Activated CD4-positive, alpha-beta T cell treated with anti-CD3 and anti-CD28 coated beads, Interleukin-2, amount 10 ng/mL, durations not matched to agents 7 days and 5 days (primary cell): ENCODE measurements at places on chromosomes 11 and 22.

DNA sequence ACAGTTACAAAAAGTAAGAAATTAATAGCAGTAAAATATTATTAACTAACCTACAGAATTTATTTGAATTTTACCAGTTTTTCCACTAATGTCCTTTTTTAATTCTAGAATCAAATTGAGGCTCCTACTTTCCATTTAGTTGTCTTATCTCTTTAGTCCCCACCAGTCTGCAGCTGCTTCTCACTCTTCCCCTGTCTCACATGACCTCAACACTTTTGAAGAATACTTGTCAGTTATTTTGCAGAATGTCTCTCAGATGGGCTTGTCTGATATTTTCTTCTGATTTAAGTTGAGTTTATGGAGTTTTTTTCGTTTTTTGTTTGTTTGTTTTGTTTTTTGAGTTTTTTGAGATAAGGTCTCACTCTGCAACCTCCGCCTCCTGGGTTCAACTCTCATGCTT lies 74.3 kb upstream of the ADORA2A start:
- no peaks in the 10 kb centered on the region for H3K27me3 ChIP-seq
- no peak overlapping the region for H3K4me3 ChIP-seq
- no peak overlapping the region for H3K27ac ChIP-seq

GRCh38 chr11:1728301-1728700 lies 22.1 kb downstream of the IFITM10 start:
- no peaks in the 10 kb centered on the region for H3K36me3 ChIP-seq
- H3K4me3 ChIP-seq: no peak overlapping the region
- peaks cover 39% of the 10 kb centered on the region for H3K27me3 ChIP-seq
- DNase-seq: no peak
- H3K27ac ChIP-seq: no peak overlapping the region

- H3K36me3 ChIP-seq: peaks cover 13% of the 10 kb centered on the region
- no peaks in the 10 kb centered on the region for H3K27me3 ChIP-seq
- H3K27ac ChIP-seq: no peak overlapping the region
- no peak for DNase-seq
- H3K4me1 ChIP-seq: peaks cover 30% of the 10 kb centered on the region
These were observed 543 bp upstream of the AP2A2 start for GRCh38 chr11:925158-925495.

DNA sequence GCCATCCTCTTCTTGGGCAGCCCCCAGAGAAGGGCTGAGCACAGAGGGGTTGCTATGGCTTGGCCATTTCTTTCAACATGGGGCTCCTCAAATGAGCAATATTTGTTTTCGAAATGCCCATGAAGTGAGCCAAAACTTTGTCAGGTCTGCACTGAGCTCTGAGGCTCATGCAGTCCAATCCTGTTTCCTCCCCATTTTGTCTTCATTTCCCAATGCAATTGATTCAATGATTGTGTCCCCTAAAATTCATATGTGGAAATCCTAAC lies 60.6 kb upstream of the CD44 start:
- H3K4me3 ChIP-seq: peak overlapping the region; percentile 68
- H3K27me3 ChIP-seq: no peaks in the 10 kb centered on the region
- H3K36me3 ChIP-seq: peaks cover 36% of the 10 kb centered on the region
- peak overlapping the region; percentile 96 for H3K27ac ChIP-seq
- peaks cover 81% of the 10 kb centered on the region for H3K4me1 ChIP-seq

DNA sequence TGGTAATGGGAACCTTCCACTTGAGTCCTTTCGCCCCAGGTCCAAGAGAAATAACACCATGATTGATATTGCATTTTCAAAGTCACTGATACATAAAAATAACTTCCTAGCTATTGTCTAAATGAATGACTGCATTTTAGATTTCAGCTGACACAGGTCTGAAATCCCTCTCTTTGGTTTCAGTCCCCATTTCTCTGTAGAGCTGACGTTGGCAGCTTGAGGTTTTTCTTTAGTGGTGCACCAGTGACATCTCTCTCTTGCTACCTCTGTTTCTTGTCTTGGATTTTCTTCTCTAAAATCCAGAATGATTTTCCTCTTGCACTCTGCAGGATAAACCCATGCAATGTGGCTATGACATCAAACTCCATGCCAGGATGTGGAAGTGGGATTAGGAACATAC lies 31.7 kb upstream of the SORL1 start:
- peak; percentile 31 for DNase-seq
- H3K4me1 ChIP-seq: peaks cover 87% of the 10 kb centered on the region
- peaks cover 30% of the 10 kb centered on the region for H3K36me3 ChIP-seq

- H3K36me3 ChIP-seq: no peaks in the 10 kb centered on the region
- no peak overlapping the region for H3K27ac ChIP-seq
- no peak for DNase-seq
These were observed 716.4 kb downstream of the KCNA4 start for GRCh38 chr11:29300420-29300819.

- peaks cover 12% of the 10 kb centered on the region for H3K4me1 ChIP-seq
- peak overlapping the region; percentile 36 for H3K27ac ChIP-seq
- H3K27me3 ChIP-seq: no peaks in the 10 kb centered on the region
- DNase-seq: no peak
- H3K4me3 ChIP-seq: no peak overlapping the region
- H3K36me3 ChIP-seq: peaks cover 9% of the 10 kb centered on the region
These were observed 4.6 kb downstream of the CDPF1 start for GRCh38 chr22:46245511-46245910.

DNA sequence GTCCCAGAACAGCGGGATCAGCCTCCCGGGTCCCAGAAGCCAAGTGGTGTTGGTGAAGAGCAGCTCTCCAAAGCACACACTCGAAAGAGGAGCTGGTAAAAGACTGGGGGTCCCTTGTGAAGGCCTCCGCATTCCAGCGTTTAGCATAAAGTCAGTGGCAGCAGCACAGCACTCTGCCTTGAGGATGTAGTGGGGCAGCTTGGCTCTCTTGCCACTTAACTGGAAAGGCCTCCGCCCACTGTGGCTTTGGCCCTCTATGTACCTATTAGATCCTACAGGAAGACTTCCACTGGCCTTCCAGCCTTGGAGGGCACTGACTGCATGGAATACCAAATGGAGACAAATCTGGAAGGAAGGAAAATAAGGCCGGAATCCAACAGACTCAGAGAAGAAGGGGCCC lies 1455.3 kb downstream of the BRD1 start:
- no peak overlapping the region for H3K4me3 ChIP-seq
- H3K36me3 ChIP-seq: no peaks in the 10 kb centered on the region
- DNase-seq: no peak
- H3K27me3 ChIP-seq: peaks cover 7% of the 10 kb centered on the region
- no peaks in the 10 kb centered on the region for H3K4me1 ChIP-seq

DNA sequence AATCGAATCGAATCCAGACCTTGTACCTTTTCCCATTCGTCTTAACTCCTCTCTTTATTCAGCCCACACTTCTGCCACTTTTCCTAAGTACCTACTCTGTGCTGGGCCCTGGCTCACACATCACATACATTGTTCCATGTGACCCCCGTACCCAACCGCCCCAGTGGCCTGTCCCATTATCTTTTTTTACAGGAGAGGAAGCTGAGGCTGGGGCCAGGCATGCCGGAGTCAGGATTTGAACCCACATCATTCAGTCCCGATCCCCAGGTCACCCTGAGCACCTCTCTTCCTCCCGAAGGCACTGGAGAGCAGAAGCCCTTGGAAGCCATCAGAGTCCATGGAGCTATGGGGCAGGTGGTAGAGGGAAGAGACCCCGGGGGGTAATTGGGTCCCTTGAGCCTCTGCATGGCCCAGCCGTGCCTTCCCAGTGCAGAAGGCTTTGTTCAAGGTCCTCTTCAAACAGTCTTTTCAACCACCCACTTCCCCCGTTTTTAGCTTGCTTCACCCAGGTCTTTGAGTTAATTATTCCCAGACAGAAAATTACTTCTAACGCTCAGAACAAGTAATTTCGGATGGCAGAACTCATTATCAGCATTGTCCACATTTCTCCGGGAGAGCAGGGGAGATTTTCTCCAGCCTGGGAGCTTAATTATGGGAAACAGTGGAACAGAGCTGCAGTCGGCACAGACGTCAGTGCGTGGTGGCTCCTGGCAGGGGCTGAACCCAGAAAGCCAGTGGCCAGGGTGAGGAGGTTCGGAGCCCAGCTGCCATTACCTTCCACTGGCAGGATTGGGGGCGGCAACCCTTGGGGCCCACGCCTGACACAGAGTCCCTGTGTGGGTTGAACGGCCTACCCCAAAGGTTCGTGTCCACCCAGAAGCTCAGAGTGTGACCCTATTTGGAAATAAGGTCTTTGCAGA lies 82.4 kb upstream of the RTL6 start:
- H3K4me1 ChIP-seq: no peaks in the 10 kb centered on the region
- no peak overlapping the region for H3K27ac ChIP-seq
- no peaks in the 10 kb centered on the region for H3K36me3 ChIP-seq
- peaks cover 2% of the 10 kb centered on the region for H3K27me3 ChIP-seq
- DNase-seq: no peak
- H3K4me3 ChIP-seq: no peak overlapping the region

DNA sequence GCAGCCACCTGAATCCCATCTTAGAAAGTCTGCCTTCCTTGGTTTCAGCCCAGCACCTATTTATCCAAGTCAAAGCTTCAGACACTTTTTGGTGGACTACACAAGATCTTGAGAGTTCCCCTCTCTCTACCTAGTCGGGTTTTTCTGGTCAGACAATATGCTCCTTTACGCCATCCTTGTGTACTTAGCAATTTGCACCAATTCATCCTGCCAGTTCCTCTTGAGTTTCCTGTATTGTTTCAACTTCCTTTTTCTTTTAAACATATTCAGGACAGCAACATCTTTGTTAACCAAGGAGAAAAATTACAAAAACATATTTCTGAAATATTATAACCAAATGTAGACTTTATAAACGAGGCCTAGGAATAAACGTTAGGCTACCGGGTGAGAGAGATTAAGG lies 368.2 kb upstream of the CADM1 start:
- H3K36me3 ChIP-seq: no peaks in the 10 kb centered on the region
- H3K4me3 ChIP-seq: no peak overlapping the region
- peaks cover 5% of the 10 kb centered on the region for H3K4me1 ChIP-seq
- no peak overlapping the region for H3K27ac ChIP-seq

GRCh38 chr11:10459029-10459970 lies 4.2 kb downstream of the AMPD3 start:
- peak overlapping the region; percentile 96 for H3K27ac ChIP-seq
- H3K36me3 ChIP-seq: peaks cover 33% of the 10 kb centered on the region
- H3K27me3 ChIP-seq: no peaks in the 10 kb centered on the region
- H3K4me1 ChIP-seq: peaks cover 58% of the 10 kb centered on the region

- H3K36me3 ChIP-seq: peaks cover 30% of the 10 kb centered on the region
- no peaks in the 10 kb centered on the region for H3K27me3 ChIP-seq
- H3K4me3 ChIP-seq: no peak overlapping the region
- no peak overlapping the region for H3K27ac ChIP-seq
- H3K4me1 ChIP-seq: peaks cover 5% of the 10 kb centered on the region
These were observed 88.8 kb downstream of the MRTFA start for GRCh38 chr22:40547729-40548143.

DNA sequence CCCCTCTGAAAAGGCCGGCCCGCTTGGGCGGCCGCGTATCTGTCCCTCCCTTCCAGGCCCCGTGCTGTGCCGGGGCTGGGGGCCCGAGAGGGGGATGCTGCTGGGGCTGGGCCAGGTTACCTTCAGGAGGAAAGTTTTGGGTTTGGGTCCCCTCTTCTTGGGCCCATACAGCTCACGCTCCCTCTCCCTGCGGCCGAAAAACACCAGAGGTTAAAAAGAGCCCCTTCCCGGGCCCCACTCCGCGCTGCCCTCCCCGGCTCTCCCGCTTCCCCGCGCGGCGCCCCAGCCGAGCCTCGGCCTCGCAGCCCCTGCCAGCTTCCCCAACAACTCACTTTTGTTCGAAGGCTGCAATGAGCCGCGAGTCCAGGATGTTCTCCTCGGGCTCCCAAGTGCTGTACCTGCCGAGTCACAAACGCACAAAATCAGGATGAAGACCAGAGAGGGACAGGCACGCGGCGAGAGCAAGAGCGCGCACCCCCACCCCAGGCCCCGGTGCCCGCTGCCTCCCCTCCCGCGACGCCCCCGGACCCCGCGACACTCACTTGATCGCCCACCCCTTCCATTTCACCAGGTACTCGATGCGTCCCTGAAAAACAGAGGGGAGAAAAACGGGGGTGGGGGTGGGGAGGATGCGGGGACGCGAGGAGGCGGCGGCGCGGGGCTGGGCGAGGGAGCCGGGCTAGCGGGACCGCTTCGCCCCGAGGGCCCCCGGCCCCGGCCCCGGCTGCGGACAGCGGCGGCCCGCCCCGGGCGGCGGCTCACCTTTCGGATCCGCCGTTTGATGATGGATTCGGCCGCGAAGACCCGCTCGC lies 450 bp downstream of the CBX6 start:
- H3K36me3 ChIP-seq: peaks cover 7% of the 10 kb centered on the region
- H3K4me3 ChIP-seq: peak overlapping the region; percentile 89
- peak overlapping the region; percentile 91 for H3K27ac ChIP-seq
- peaks cover 5% of the 10 kb centered on the region for H3K27me3 ChIP-seq

DNA sequence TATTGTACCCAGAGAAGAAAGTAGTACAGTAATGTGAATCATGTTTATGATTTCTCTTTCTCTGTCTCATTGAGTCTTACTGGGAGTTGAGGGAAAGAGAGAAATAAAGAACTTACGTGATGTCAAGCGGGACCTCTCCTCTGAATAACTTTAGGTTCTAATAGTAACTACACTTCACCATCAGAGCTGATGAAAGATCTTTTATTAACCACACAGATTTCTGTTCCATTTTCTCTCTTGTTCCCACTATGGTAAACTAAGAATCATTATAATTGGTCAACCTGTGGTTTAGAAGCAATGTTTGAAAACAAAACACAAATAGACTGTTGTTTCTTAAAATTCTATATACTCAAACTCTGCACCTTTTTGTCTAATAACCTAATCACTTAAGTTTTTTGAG lies 142.3 kb downstream of the ELP4 start:
- peaks cover 3% of the 10 kb centered on the region for H3K36me3 ChIP-seq
- H3K4me3 ChIP-seq: no peak overlapping the region
- no peak for DNase-seq
- no peaks in the 10 kb centered on the region for H3K27me3 ChIP-seq

DNA sequence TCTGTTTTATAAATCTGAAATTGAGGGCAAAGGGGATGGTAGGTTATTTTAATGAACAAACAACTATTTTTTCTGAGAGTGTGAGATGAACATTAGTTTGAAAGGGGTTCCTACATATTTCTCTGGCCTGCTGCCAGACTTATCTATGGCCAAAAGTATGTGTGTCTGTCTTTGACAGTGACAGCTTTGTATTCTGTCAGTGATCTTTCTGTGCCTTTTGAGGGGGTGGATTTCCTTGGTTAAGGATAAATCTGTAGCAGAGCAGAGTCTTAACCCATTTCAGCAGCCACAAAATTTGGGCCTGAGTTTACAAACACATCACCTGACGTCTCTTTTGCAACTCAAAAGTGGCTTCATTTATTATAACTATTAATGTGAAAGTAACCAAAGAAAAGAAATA lies 30.9 kb downstream of the ZFTA start:
- H3K36me3 ChIP-seq: no peaks in the 10 kb centered on the region
- no peaks in the 10 kb centered on the region for H3K27me3 ChIP-seq
- no peak overlapping the region for H3K4me3 ChIP-seq
- H3K27ac ChIP-seq: no peak overlapping the region
- peaks cover 2% of the 10 kb centered on the region for H3K4me1 ChIP-seq

- H3K4me1 ChIP-seq: no peaks in the 10 kb centered on the region
- H3K36me3 ChIP-seq: no peaks in the 10 kb centered on the region
- no peak overlapping the region for H3K27ac ChIP-seq
These were observed 932.3 kb downstream of the METTL15 start for GRCh38 chr11:29040489-29040888.

GRCh38 chr22:41043722-41044121 lies 48.7 kb upstream of the EP300 start:
- peaks cover 2% of the 10 kb centered on the region for H3K27me3 ChIP-seq
- H3K4me3 ChIP-seq: no peak overlapping the region
- no peaks in the 10 kb centered on the region for H3K36me3 ChIP-seq
- H3K4me1 ChIP-seq: peaks cover 2% of the 10 kb centered on the region

- H3K4me3 ChIP-seq: no peak overlapping the region
- no peak overlapping the region for H3K27ac ChIP-seq
- DNase-seq: no peak
- no peaks in the 10 kb centered on the region for H3K27me3 ChIP-seq
These were observed 73.9 kb upstream of the TENM4 start for GRCh38 chr11:79514695-79515094.
